Activated naive CD4-positive, alpha-beta T cell treated with anti-CD3 and anti-CD28 coated beads, Interleukin-2, amount 50 U/mL, for 16 hours (primary cell): ENCODE measurements at places on chromosomes 2 and 18.

DNA sequence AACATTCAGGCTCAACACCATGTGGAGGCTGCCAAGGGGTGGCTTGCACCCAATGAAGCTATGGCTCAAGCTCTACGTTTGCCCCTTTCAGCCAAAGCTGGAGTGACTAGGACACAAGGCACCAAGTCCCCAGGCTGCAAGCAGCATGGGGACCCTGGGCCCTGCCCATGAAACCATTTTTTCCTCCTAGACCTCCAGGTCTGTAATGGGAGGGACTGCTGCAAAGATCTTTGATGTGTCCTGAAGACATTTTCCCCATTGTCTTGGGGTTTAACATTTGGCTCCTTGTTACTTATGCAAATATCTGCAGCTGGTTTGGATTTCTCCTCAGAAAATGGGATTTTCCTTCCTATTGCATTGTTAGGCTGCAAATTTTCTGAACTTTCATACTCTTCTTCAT is 51.0 kb downstream of the PDE1A start:
- no peak for DNase-seq

- DNase-seq = no peak
Measured at GRCh38 chr2:170152421-170152820, 25.5 kb upstream of the MYO3B start.

- DNase-seq = no peak
Measured at GRCh38 chr2:17593841-17594491, 53.5 kb downstream of the VSNL1 start.

DNA sequence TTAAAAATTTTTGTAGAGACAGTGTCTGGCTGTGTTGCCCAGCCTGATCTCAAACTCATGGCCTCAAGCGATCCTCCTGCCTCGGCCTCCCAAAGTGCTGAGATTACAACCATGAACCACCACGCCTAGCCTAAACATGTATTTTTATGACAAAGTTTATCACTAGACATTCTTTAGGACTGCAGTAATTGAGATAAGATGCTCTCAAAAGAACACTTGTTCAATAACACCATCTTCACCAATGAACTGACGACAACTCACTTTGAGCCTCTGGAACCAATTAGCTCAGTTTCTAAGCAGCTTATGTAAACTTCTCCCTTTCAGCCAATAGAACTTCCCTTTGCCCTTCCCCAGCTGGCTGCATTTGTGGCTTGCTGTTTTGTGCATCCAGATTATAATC is 15.3 kb upstream of the PPP4R1 start:
- DNase-seq = no peak

DNA sequence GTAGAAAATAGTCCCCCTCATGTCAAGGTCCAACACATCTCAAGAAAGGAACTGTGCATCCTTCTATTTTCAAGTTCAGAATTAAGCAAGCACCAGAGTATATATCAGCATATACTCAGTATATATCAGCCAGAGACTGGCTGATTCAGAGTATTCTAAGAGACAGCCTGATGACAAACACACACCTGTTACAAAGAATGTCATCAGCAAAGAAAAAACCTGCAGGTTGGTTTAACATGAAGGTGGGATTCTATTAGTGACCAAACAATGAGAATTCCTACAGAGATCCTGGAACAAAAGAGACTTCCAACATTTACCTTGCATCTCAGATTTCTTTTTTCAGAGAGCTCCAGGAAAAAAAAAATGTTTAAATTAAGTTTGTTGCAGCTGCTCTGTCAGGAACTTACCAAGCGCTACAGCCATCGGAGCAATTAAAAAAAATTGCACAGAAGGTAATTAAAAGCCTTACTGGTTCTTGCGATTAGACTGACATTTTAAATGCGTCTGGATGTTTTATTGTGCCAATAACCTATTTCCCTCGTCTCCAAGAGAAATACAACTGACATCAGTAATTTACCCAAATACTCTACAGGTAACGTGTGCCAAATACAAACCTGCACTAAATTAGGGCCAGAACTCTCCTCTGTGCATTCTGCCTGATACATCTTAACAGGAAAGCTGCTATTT is 218.1 kb downstream of the HNMT start:
- DNase-seq = no peak

- no peak for DNase-seq
Measured at GRCh38 chr2:148948868-148949267, 73.8 kb downstream of the KIF5C start.

- no peak for DNase-seq
Measured at GRCh38 chr2:138718405-138718804, 61.8 kb downstream of the NXPH2 start.

DNA sequence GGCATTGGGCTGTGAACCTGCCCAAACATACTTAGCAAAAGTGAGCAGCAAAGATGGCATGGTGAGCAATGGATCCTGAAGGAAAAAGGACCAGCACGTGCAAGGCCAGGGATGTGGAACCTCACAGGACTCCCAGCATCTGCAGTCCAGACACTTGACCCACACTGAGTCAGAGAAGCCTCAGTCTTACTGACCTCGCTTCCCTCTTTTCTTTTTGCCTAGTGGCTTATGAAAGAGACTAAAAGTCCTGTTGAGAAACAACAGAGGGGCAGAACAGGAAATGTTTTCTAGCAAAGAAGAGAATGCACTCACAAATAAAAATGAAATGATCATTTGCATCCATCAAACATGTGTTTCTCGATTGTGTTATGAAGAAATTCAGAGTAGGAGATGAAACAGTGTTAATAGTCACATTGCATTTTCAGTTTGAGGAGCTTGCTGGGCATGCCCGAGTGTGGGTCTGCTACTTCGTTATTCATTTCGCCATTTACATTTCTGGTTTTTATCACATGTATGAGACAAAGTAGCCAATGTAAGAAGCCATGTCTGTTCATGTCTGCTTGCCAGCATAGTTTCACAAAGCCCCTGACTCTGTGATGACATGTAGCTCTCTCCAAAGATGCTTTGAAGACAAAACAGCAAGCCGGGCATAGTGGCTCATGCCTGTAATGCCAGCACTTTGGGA is 118.4 kb downstream of the INO80D start:
- DNase-seq = no peak

- DNase-seq = no peak
Measured at GRCh38 chr2:149307014-149307413, 23.4 kb upstream of the LYPD6 start.

DNA sequence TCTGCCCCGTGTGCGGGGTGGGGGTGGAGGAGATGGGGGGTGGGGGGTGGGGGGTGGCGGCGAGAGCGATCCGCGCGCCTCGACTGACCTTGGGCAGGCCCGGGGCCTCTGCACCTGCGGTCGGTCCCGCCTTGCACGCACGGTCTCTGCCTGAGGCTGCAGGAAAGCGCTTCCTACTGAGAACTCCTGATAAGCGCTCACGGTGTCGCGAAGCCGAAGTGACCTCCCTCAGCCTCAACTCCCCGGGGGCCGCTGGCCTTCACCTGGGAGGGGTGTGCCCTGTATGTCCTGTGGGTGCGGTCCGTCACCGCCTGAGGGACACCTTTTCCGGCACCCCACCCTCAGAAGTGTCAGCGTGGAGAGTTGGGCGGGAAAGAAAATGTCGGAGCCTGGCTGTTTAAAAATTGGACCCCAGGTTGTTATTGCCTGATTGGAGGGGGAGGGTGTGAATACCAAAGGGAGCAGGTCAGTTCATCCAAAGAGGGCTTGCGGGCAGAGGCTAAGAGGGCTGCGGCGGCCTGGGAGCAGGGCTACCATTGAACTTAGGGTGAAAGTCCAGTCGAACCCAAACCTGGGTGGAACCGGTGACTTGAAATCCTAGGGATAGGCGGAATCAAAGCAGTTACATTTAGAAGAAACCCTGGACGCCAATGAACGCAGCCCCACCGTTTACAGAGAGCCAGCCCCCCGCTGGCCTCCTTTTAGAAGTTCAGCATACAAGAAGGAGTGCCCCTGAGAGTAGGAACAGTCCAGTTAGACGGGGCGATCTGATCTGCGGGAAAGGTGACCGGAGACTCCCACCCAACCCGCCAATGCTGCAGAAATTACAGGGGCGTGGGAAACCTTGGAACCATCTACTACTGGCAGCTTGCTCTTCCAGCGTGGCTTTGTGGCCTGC is 1.2 kb downstream of the MAL start:
- peak; percentile 32 for DNase-seq

DNA sequence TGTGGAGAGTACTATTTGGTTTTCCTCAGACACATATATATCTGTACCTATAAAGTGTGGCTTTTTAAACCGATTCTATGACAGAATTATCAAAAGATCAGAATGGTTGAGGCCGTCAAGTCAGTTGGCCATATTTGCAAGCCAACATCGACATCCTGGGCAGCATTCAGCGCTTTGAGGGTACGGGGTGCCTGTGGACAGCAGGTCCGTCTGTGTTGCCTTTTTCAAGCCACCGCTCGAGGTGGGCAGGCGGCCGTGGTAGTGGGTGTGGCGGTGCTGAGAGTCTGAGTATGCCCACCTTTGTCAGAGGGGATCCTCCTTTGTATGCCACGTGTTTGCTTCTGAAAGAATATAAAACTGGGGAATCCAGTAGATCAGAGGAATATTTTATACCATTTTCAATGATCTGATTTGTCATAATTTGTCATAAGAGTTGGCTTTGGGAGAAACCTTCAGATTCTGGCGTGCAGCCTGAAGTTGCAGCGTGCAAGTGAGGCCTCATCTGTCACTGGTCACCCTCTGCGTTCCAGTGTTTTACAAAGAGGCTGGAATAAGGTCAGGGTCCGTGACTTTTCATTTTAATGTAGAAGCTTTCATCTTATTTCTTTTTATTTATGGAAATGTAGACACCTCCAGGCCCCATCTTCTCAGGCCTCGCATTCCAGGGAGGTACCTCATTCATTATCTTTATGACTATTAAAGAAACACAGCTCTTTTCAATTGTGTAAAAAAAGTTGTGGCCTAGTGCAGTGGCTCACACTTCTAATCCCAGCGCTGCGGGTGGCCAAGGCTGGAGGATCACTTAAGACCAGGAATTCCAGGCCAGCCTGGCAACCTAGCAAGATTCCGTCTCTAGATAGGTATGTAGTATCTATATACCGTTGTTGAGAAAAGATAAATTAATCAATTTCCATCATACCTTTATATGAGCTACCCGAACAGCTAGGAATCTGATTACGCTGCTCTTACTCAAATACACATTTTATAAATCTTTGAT is 37.8 kb upstream of the RBM44 start:
- no peak for DNase-seq

- no peak for DNase-seq
Measured at GRCh38 chr2:27270670-27271069, 4.6 kb upstream of the DNAJC5G start.

DNA sequence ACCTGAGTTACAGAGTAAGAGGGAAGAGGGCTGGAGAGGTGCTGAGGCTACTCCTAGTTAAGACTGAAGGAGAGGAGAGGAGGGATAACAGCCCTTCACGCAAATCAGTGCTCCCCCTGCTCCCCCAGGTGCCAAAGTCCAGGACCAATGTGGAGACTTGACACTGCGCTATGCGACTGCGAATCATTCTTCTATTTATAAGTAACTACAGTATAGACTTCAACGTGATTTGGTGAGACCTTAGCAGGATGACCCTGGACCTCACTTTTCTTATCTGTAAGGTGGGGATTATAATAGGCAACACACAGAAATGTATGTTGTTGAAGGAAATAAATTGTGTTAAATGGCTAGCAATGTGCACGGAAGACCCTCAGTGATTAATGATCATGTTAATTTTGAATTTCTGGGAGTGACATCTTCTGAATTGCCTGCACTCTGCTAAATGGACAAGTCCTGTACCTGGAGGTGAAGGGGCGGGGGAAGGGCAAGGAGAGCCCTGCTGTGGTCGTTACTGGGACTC is 11.0 kb downstream of the EN1 start:
- no peak for DNase-seq

GRCh38 chr2:230814616-230815015 is 50.1 kb upstream of the ITM2C start:
- DNase-seq = no peak

- no peak for DNase-seq
Measured at GRCh38 chr2:205613970-205614559, 68.2 kb upstream of the NRP2 start.

GRCh38 chr2:103991591-103991990 is 862.3 kb upstream of the POU3F3 start:
- DNase-seq = no peak

GRCh38 chr2:229081411-229081810 is 189.7 kb downstream of the PID1 start:
- DNase-seq = no peak

GRCh38 chr2:161121622-161122021 is 38.6 kb upstream of the TANK start:
- no peak for DNase-seq

- no peak for DNase-seq
Measured at GRCh38 chr2:69278366-69278765, 108.7 kb downstream of the GFPT1 start.

DNA sequence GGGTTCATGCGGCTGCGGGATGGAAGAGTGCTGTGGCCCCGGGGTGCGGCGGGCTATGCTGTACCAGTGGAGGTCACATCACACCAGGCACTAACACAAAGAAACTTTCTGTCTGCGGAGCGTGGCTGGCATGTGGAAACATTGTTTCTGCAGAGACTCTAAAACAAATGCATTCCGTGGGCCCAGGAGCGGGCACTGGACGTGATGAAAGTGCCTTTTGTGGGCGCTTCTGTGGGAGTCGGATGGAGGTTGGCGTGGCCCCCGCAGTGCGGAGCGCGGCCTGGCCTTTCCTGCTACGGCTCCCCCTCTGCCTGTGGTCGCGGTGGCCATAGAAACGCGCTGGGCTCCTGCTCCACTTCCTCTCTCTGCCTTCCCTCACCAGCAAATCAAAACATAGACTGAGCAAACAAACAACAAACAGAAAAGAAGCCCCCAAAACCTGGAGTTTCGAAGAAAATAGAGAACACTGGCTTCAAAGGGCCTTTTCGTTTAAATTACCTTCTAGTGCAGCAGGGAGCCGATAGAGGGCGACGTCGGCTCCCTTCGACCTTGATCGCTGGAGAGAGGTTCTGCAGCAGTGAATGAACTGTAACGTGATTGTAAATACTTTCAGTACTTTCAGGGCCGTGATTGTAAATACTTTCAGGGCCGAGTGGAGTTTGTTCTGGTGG is 51.4 kb downstream of the KIF5C start:
- DNase-seq = peak; percentile 53

DNA sequence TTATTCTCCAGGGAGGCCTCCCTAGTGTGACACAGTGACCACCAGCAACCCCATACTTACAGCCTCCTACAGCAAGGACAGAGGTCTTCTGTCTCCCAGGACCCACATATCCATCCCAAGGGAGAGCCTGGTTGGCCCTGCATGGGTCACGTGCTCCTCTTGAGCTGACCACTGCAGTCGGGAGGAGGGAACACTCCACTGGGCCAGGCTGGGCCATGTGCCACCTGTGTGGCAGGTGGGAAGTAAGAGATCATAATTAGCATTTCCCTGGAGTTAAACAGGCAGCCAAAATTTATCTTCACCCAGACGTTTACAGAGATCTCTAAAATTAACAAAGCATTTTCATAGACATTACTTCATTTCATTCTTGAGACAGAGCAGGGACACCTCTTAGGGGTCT is 33.4 kb upstream of the MLPH start:
- DNase-seq = no peak
